ENCODE measurements at places on chromosomes 3 and 15.

GRCh38 chr15:31606194-31606669, 279.6 kb downstream of the KLF13 start:
- DNase-seq: peak; percentile 8

- DNase-seq: peak; percentile 51
Measured at GRCh38 chr3:11604139-11604892, 39.4 kb downstream of the VGLL4 start.

DNA sequence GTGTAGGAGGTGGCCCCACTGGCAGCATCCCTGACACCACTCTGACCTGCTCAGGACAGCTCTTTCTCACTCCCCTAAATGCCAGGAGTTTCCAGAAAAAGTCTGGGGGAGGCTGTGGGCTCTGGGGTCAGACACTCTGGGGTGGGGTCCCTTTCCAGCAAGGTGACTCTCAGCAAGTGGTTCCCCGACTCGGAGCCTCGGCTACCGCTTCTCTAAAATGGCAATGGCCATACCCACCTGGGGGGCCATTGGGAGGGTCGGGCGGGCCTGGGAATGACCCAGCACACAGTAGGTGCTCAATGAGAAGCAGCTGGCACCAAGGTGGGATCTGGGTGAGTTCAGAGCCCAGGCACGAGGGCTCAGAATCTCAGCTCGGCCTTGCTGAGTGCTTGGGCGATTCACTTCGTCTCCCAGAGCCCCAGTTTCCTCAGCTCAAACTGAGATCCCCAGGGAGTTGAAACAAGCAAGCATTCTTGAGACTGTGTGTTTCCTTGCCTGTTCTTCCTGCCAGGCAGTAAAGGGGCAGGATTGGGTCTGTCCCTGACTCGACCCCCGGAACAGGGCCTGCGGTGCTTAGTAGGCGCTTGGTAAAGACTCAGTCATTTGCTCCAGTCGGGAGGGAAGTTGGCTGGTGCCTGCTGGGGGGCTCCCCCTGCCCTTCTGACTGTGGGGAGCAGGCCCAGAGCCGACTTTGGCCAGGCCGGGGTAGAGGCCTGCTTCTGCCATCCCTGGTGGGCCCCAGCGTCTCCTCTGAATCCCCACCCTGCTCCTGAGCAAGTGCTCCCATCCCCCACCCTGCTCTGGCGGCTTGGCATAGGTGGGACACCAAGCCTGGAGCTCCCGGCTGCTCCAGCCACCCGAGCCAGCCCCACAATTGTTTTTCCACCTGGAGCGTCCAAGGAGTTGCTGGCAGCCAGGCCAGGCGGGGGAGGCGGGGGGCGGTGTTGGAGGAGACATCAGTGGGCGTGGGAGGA, 32.9 kb upstream of the FBLN2 start:
- DNase-seq: no peak

DNA sequence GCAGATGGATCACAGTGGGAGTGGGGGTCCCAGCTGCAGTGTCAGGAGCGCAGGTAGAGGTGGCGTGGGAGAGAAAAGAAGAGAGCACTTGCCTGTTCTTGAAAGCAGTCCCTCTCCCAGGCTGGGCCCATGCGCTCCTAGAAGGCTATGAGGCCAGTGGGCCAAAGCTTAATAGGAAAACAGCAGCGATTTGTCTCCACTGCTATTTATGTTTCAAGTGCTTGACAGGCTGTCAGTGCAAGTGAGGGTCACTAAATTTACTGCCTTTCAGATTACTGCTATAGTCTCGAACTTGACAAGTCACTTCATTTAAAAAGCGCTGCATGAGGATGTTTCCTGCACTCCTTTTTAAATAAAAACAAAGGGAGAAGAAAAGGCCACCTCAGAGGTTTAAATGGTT, 239.5 kb downstream of the GAP43 start:
- DNase-seq: no peak

- no peak for DNase-seq
Measured at GRCh38 chr3:5694266-5694665, 506.8 kb downstream of the EDEM1 start.

DNA sequence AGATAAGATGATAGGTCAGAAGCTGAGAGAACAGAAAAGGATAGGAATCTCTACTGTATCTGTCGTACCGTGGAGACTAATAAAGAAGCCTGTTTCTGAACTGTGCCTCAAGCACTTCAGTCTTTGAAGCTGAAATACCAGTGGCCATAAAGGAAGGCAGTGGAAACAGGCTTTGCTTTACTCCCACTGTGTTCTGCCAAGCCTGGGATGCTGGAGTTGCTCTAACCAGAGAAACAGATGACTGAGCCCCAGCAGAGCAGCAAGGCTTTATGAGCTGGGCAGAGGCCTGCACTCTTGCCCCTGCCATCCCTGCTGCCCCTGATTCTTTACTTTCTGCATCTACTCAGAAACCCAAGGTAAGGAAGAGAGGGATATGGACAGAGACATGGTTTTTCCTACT, 89.4 kb downstream of the PDE8A start:
- no peak for DNase-seq

DNA sequence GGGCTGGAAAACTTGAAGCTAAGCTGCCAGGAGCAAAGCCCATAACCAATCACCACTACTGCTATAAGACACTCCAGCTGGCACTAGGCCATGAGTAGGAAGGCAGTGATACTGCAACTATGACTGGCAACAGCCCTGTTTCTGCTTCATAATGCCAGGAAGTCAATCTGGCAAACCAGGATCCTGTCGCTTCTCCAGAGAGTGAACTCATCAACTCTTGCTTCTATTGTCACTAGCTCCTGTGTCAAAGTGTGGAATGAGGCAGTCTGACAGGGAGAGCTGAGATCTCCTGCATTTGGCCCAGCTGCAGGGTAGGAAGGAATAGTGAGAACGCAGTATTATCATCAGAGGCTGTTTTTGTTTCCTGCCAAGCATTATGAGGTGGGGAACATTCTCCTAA, 105.3 kb downstream of the CTNNB1 start:
- DNase-seq: peak; percentile 13
